ENCODE measurements at places on chromosomes 6 and 20. TPM values are rescaled to one million over a fixed set of nuclear protein-coding genes. Genes with fewer than 3 reads are reported as not detected.

The FAM83C gene
- total RNA-seq: not detected

DNA sequence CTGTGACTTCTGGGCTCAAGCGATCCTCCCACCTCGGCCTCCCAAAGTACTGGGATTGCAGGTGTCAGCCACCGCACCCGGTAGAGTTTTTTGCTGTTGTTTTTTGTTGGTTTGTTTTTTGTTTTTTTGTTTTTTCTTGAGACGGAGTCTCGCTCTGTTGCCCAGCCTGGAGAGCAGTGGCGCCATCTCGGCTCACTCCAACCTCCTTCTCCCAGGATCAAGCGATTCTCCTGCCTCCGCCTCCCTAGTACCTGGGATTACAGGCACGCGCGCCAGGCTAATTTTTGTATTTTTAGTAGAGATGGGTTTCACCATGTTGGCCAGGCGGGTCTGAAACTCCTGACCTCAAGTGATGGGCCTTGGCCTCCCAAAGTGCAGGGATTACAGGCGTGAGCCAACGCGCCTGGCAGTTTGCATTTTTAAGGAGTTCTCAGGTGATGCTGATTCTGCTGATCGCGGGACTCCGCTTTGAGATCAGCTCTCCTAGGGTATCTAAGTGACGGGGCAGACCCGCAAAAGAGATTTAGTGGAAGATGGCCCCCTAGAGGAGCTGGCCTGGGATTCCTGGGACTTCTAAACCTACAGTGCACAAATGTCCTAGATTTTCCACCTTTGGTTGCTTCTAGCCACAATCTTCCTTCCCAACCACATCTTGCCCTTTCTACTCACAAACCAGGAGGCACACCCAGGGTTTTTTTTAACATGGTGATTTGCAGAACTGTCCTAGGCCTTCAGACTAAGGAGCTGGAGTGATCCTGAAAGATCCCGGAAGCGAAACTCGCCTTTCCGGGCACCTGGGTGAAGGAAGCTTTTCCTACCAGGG is 45.2 kb downstream of the DPPA5 start:
- DNase-seq: peak; percentile 30
- H3K4me1 ChIP-seq: peaks cover 9% of the 10 kb centered on the region
- no peak overlapping the region for H3K27ac ChIP-seq

The SPATA2 gene
- 13.3 TPM for total RNA-seq

The C20orf202 gene
- total RNA-seq: not detected

DNA sequence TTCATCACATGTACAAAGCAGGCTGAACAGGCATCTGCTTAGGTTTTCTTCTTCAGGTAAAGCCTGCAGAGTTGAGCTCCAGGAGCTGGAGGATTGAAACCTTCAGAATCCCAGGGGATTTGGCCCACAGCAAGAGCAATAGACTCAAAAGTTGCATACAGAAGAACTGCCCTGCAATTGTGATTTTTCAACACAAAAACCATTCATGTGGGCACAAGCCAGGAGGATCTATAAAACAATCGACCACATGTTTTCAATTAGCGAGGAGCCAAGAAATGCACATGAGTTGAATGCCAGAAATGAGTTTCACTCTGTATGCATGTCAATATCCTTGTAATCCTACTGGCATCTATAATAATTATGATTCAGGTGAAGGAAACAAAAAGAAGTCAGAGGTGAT is 576.4 kb downstream of the HDGFL1 start:
- no peaks in the 10 kb centered on the region for H3K36me3 ChIP-seq
- no peak for DNase-seq
- H3K27ac ChIP-seq: no peak overlapping the region
- H3K4me3 ChIP-seq: no peak overlapping the region

DNA sequence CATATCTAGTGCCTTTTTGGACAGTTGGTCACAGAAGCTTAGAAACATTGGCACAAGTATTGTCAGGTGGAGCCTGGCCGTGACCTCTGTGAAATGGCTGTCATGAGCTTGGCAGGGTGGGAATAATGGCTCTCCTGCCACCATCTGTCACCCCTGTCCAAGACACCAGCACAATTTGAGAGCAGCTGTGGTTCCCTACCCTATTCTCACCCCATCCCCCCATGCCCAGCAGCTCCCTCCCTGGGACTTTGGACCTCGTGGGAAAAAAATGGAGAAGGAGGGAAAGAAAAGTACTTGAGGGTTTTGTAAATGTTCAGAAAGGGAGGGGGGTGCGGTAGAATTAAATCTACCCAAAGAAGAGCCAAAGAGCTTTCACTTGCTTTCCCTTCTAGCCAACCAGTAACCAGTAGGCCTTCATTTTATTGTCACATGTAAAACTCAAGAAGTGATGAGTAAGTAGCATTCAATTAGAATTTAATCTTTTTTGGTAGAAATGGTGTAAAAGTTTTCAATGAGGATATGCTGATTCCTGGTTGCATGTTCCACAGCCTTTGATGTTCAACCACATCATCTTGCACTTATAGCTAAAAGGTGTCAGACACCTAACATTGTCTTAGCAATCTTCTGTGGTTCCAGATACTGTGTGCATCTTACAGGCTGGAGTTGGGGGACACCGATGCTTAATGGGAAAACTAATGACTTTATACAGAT is 263.5 kb upstream of the TAB2 start:
- no peak for DNase-seq
- H3K36me3 ChIP-seq: no peaks in the 10 kb centered on the region
- H3K4me1 ChIP-seq: peaks cover 27% of the 10 kb centered on the region
- H3K27ac ChIP-seq: peak overlapping the region; percentile 67
- no peak overlapping the region for H3K4me3 ChIP-seq

- H3K4me3 ChIP-seq: no peak overlapping the region
- no peaks in the 10 kb centered on the region for H3K36me3 ChIP-seq
- DNase-seq: no peak
- H3K27ac ChIP-seq: no peak overlapping the region
- no peaks in the 10 kb centered on the region for H3K27me3 ChIP-seq
These were observed 100.2 kb upstream of the KCNQ5 start for GRCh38 chr6:72521684-72522083.

DNA sequence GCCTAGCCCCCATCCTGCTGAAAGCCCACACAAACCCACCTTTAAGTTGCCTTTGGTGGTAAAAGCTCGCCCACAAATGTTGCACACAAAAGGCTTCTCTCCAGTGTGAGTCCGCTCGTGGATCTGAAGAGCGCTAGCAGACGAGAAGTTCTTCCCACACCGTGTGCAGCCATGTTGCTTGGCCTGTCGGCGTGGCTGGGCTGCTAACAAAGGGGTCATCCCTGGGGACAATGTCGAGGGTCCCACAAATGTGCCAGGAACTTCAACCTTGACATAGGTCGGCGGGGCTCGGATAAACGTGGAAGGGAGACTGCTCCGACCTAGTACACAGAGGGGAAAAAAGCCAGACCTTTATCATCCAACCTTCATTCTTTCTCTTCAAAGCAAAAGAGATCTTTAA is 13.5 kb downstream of the SALL4 start:
- no peak for DNase-seq
- H3K4me1 ChIP-seq: no peaks in the 10 kb centered on the region
- H3K27ac ChIP-seq: no peak overlapping the region
- no peaks in the 10 kb centered on the region for H3K36me3 ChIP-seq
- no peak overlapping the region for H3K4me3 ChIP-seq

- H3K36me3 ChIP-seq: no peaks in the 10 kb centered on the region
- DNase-seq: peak; percentile 82
- H3K27me3 ChIP-seq: no peaks in the 10 kb centered on the region
- no peak overlapping the region for H3K4me3 ChIP-seq
- H3K4me1 ChIP-seq: peaks cover 13% of the 10 kb centered on the region
These were observed 14.8 kb downstream of the AKAP12 start for GRCh38 chr6:151254451-151255081.

The MTFR2 gene
- total RNA-seq: 0.59 TPM

DNA sequence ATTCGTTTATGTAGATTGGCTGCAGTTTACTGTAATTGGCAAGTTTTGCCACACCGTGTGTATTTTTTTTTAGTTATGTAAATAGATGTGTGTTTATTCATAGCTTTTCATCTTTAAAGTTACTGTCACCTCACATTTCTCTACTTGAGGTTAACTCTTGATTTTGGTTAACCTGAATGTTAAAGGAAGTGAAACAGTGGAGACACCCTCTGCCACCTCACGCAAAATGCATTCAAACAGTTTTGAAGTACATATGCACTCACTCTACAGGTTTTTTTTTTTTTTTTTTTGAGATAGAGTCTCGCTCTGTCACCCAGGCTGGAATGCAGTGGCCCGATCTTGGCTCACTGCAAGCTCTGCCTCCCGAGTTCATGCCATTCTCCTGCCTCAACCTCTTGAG is 17.7 kb downstream of the OR2A4 start:
- no peaks in the 10 kb centered on the region for H3K27me3 ChIP-seq
- no peak overlapping the region for H3K4me3 ChIP-seq
- H3K4me1 ChIP-seq: no peaks in the 10 kb centered on the region

GRCh38 chr20:60490217-60491050 is 532.2 kb downstream of the CDH26 start:
- no peak overlapping the region for H3K27ac ChIP-seq
- H3K27me3 ChIP-seq: no peaks in the 10 kb centered on the region
- H3K4me3 ChIP-seq: no peak overlapping the region
- H3K4me1 ChIP-seq: no peaks in the 10 kb centered on the region
- H3K36me3 ChIP-seq: no peaks in the 10 kb centered on the region
- no peak for DNase-seq

GRCh38 chr20:10961651-10962288 is 288.0 kb upstream of the JAG1 start:
- no peak overlapping the region for H3K4me3 ChIP-seq
- H3K36me3 ChIP-seq: no peaks in the 10 kb centered on the region
- no peaks in the 10 kb centered on the region for H3K4me1 ChIP-seq
- H3K27me3 ChIP-seq: no peaks in the 10 kb centered on the region
- H3K27ac ChIP-seq: no peak overlapping the region

DNA sequence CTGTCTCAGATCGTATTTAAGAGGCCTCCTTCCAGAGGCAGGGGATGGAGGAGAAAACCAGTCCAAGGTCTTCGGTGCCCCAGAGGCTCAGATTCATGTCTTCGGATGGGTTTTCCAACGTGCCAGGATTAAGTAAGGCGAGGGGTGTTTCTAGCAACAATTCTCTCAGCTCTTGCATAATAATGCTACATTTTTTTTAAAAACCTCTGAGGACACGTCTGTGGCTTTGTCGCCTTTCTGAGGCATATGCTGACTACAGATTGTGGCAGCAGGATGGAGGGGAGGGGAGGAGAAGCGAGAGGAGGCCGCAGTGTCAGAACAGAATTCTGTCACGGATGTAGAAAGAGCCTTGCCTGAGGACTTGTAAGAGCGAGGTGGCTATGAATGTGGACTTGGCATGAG is 17.7 kb upstream of the CCDC167 start:
- H3K4me1 ChIP-seq: peaks cover 9% of the 10 kb centered on the region
- peak; percentile 4 for DNase-seq
- H3K27ac ChIP-seq: no peak overlapping the region
- no peaks in the 10 kb centered on the region for H3K36me3 ChIP-seq
- no peak overlapping the region for H3K4me3 ChIP-seq

DNA sequence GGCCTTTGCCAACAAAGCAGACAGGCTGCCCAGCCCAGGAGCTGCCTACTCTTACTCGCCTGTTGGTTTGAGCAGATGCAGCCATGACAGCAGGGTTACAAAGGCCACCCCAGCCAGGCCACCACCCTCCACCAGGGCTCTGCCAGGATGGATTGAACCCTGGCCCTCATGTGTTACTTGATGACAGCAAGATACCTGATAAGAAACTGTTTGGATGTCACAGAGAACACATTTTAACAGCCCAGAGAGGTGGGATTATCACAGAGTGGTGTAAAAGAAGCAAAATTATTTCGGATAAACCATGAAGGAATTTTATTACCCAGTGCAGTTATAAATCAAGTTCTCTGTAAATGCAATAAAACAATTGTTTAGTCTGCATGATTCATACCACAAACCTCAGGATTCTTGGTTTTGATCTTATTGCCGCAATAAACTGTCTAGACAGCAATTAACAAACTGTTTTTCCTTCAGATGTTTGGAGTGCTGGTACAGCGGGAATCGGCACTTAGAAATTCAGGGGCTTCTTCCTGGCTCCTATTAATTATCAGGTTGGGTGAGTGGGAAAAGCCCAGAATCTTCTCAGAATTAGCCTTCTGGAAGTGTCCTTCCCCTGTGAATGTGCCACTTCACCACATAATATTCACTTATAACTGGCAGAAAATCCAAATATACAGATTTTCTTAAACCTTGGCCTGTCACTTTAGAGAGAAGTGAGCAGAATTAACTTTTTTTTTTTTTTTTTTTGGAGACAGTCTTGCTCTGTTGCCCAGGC is 58.0 kb upstream of the SALL4 start:
- no peaks in the 10 kb centered on the region for H3K36me3 ChIP-seq
- H3K27me3 ChIP-seq: no peaks in the 10 kb centered on the region
- H3K4me1 ChIP-seq: no peaks in the 10 kb centered on the region
- no peak overlapping the region for H3K4me3 ChIP-seq
- no peak overlapping the region for H3K27ac ChIP-seq
- no peak for DNase-seq

GRCh38 chr20:23875606-23876237 is 3.8 kb downstream of the CST5 start:
- H3K4me3 ChIP-seq: no peak overlapping the region
- no peak overlapping the region for H3K27ac ChIP-seq
- H3K27me3 ChIP-seq: no peaks in the 10 kb centered on the region
- H3K36me3 ChIP-seq: no peaks in the 10 kb centered on the region

- no peaks in the 10 kb centered on the region for H3K27me3 ChIP-seq
- H3K27ac ChIP-seq: no peak overlapping the region
- no peaks in the 10 kb centered on the region for H3K4me1 ChIP-seq
- H3K36me3 ChIP-seq: no peaks in the 10 kb centered on the region
These were observed 265.8 kb upstream of the TCF21 start for GRCh38 chr6:133623065-133623464.

The FAM217A gene
- not detected for total RNA-seq

The KIF13A gene
- 40.7 TPM for total RNA-seq

- no peaks in the 10 kb centered on the region for H3K27me3 ChIP-seq
- H3K27ac ChIP-seq: no peak overlapping the region
- no peaks in the 10 kb centered on the region for H3K4me1 ChIP-seq
- no peak overlapping the region for H3K4me3 ChIP-seq
- H3K36me3 ChIP-seq: no peaks in the 10 kb centered on the region
- DNase-seq: no peak
These were observed 98.9 kb downstream of the HDGFL1 start for GRCh38 chr6:22668307-22668706.

DNA sequence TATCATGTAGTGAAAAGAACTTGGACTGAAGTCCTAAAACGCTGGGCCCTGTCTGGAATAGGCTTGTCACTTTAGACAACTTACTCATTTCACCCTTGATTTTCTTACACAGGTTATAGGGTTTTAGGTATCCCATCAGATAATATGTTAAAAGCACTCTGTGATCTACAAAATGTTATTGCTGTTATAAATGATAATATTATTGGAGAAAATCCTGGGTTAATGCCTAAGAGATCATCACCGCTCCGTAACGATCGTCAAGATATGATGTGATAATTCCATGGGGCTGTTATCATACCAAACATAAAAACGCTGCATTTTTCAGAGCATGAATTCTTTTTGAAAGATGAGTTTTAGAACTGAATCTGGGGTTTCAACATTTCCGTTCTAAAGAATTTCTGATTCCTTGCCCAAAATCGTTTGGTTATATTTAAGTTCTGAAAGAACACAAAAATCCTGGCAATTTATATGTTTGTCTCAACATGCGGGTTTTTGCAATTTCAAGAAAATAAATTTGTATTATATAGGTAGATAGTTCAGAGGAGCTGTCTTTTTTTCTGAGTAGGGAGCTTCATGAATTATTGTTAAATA is 154.8 kb downstream of the FOXC1 start:
- no peak overlapping the region for H3K27ac ChIP-seq
- no peaks in the 10 kb centered on the region for H3K36me3 ChIP-seq
- no peaks in the 10 kb centered on the region for H3K27me3 ChIP-seq
